ENCODE measurements at places on chromosomes 16 and 17.
A peak's percentile ranks its signal among the peaks of the same experiment; 100 is the strongest.

- no peak for DNase-seq
These were observed 53.1 kb downstream of the ANKFN1 start for GRCh38 chr17:56206351-56206750.

- DNase-seq, result no peak
These were observed 38.6 kb upstream of the PMFBP1 start for GRCh38 chr16:72210555-72210954.

GRCh38 chr17:49456183-49456965 is 38.7 kb upstream of the NGFR start:
- no peak for DNase-seq

GRCh38 chr16:83029467-83029866 is 402.7 kb downstream of the CDH13 start:
- no peak for DNase-seq

GRCh38 chr17:13273806-13274205 is 256.0 kb upstream of the ELAC2 start:
- DNase-seq, result no peak

GRCh38 chr17:67272312-67273047 is 27.5 kb upstream of the HELZ start:
- no peak for DNase-seq

DNA sequence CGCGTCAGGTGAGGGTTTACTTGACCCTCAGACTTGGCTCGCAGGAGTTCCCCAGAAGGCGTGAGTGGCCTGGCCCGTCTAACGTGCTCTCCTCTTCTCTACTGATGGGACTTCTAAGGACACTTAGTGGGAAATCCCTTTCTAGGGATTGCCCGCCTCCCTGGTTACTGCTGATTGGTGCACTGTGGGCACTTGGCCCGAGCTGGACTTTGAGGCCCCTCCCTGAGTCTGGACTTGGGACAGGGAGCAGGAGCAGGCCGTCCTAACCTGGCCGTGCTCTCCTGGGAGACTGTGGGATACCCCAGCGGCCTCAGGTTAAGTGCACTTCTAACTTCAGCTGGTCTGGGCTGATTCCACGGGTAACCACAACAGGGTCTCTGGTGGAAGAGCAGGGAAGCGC is 14.7 kb downstream of the IFT140 start:
- no peak for DNase-seq

GRCh38 chr16:46862555-46863447 is 21.4 kb upstream of the GPT2 start:
- no peak for DNase-seq

DNA sequence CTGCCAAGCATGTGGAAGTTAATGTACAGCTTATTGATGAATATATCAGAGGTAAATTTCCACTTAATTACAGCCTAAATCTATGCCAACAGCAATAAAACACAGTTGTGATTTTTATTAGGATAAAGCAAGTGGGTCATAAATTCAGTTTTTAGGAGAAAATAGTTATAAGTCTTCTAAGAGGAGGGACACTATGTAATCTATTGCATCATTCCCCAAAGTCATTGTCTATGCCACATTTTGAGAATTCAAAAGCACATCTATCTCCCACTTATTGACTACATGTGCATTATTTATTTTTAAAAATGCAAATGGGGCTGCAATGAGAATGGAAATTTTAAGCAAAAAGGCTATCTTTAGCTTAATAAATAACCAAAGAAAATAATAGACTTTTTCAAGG is 23.7 kb upstream of the NSRP1 start:
- no peak for DNase-seq

GRCh38 chr16:55453909-55454308 is 25.1 kb upstream of the MMP2 start:
- no peak for DNase-seq

DNA sequence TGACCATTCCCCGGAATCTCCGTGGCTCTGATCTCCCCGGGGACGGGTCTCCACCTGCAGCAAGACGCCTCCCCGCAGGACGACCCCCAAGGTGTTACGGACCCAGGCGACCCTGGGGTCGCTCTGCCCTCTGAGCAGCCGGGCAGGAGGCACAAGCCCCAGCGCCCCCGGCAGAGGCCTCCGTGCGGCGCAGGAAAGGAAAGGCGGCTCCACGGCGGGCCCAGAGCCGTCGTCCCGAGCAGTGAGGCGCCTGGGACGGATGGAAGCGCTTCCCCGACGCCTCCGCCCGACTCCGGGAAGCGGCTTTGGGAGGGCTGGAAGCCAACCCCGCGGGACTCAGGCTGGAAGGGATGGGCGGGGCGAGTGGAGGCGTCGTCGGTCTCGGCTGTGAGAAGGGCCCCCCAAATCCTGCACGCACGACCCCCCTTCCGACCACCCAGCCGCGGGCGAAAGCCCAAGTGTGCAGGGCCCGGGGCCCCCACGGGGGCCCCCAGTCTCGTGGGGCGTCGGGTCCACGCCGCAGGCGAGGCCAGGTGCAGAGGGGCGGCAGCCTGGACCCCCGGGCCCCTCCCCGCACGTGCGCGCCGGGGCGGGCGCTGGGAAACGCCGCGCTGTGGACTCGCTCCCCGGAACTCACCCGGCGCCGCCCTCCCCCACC is 32.7 kb upstream of the RPH3AL start:
- DNase-seq, result peak; percentile 57

DNA sequence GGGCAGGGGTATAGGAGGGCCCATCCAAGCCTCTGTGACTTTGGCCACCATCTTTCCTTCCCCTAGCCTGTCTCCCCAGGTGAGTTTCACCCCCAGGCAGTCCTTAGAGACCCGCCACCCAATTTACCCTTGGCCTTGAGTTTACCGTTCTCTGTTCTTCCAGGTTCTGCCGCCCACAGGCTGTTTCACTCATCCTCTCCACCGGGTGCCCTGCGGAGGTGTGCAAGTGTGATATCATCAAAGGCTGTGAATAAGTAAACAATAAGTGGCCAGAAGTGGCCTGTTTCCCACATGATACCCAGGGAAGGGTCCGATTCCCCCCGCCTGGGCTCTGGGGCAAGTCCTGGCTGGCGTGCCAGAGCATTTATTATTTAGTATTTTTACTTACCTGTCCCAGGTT is 15.1 kb upstream of the TLCD3B start:
- no peak for DNase-seq

DNA sequence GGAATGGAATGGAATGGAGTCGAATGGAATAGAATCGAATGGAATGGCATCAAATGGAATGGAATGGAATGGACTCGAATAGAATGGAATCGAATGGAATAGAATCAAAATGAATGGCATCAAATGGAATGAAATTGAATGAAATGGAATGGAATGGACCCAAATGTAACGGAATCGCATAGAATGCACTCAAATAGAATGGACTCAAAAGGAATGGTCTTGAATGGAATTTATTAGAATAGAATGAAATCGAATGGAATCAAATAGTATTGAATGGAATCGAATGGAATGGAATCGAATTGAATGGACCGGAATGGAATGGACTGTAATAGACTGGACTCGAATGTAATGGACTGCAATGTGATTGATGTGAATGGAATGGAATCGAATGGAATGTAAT is 501.4 kb upstream of the WSB1 start:
- DNase-seq, result no peak

DNA sequence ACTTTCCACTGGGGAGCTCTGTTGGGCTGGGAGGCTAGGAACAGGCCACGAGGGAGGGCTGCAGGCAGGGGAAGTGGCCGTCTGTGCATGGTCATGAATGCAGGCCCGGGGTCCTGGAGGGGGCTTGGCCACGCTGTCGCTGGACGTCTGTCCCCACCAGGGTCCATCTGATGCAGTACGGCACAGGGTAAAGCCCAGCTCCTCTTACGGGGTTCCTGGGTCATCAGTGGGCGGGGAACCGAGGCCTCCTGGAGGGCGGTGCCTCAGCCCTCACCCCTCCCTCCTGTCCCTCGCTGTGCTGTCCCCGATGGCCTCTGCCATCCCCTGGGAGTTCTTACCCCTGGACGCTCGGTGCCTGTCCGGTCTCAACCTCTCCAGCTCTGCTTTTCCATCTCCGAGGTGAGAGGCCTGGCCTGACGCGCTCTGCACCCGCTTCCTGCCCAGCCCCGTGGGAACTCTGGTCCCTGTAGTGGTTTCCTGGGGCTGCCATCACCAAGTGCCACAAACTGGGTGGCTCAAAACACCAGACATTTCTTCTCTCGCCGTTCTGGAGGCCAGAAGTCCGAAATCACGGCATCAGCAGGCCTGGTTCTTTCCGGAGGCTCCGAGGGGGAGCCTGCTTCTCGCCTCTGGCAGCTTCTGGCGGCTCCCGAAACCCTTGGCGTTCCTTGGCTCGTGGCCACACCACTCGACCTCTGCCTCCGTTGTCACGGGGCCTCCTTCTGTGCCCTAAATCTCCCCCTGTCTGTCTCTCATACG is 182.8 kb downstream of the SEC14L1 start:
- DNase-seq, result no peak

GRCh38 chr17:58985971-58986370 is 120.7 kb downstream of the TRIM37 start:
- DNase-seq, result peak; percentile 21

GRCh38 chr16:30335598-30336474 is 19.3 kb downstream of the CD2BP2 start:
- DNase-seq, result peak; percentile 26

DNA sequence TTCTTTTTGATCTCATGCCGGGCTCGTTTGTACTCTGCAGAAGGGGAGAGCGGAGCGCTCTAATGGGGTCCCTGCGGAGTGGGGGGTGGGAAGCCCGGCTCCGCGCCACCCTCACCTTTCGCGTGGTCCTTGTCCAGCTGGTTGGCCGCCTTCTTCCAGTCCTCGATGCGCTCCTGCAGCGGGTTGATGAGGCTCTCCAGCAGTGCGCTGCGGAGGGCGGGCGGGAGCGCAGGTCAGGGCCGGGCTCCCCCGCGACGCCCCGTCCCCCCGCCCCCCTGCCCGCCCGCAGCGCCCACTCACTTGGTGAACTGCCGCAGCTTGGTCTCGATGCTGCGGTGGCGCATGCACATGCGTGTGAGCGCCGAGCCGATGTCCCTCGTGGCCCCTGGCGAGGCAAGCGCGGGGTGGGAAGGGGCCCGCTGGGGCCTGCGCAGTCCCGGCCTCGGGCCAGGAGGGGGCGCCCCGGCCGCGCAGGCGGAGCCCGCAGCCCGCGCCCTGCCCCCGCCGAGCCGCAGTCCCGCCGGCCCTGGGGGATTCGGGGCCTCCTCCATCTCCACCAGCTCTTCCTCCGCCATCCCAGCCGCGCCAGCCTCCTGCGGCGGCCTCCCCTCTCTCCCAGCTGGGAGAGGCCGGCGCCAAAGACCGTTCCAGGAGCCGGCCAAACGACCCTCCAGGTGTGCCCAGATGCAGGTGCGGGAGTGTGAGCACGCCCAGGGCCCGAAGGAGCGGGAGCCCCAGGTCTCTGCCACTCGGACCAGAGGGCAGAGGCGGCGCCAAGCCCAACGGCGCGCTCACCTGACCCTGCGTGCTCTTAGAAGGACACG is 6.0 kb downstream of the MTSS2 start:
- no peak for DNase-seq

DNA sequence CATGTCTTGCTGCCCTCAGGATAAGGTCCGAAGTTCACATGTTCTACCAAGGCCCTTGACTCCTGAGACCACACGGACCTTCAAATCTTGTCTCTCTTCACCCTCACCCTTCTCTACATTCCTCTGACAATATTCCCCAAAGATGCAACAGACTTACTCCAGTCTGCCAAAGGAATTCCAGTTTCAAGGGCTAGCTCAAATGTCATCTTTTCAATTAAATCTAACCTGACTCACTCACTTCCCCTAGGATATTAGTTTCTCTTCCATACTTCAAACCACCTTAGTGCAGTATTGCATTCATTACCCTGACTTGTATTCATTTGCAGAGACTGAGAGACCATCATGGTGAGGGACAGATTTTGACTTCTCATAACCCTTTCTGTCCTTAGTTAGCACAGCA is 59.6 kb upstream of the ADCY9 start:
- DNase-seq, result no peak

All from kidney capillary endothelial cell (primary cell).